ENCODE measurements at places on chromosomes 4 and X. TPM values are rescaled to one million over a fixed set of nuclear protein-coding genes. Genes with fewer than 3 reads are reported as not detected.

DNA sequence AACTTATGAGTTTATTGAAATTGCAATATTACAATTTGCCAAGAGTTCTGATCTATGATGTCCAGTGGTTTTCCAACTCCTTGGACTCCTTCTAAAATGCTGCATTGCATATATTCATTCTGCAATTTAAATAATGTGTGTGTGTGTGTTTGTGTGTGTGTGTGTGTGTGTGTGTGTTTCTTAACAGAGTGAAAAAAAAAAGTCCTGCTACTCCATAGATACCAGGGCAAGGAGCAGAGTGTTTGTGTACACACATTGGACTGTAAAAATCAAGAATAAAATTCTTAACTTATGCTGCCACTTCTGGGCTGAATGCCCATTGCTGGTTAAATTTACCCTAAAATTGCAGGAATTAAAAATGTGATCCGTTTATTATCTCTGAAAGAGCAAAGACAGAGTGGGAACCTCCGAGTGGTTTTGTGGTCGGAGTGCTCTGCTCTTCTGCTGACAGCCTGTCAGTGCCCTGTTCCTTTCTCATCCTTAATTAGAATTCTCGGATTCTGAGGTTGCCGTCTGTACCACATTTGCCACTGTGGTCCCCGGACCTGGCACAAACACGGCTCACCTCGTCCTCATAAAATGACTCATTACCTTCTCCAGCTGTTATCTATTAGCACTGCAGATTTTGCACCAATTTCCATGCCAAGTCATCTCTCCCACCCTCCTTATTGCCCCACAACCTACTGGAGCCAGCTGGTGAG, 355.5 kb downstream of the KCNIP4 start:
- no peak for DNase-seq

DNA sequence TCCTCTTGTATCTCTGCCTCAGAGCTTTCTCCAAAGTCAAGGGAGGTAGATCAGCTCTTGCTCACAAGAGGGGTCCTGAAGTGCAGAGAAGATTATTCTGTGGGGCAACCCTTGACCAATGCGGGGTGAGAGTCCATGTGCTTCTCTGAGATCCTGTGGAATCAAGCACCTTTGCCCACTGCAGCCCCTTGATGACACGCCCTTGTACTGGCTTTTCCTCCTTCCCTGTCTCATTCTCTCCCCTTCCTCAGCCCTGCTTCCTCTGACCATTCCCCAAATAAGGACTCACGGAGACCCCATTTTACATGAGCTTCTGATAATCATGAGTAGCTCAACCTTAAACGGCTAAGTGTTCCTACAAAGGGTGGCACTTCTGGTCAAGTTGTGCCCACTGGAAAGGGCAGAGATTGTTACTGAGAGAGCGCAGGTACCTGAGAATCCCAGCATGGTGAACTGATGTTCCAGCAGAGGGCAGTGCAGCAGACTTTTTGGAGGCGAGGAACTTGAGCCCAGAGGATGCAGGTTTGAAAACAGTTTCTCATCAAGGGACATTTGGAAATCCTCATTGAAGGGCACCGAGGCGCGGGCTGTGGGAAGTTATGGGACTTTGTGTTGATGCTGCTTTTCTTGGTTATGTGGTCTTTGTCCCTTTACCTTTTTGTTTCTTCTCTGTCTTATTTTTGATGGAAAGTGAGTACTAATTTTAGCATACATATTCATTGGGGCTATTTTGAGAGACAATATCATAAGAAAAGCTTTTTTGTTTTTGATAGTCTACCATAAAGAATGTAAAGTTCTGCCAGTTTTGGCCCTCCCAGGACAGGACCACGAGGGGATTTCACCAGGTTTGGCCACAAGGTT, 201.3 kb downstream of the RBM46 start:
- no peak for DNase-seq

DNA sequence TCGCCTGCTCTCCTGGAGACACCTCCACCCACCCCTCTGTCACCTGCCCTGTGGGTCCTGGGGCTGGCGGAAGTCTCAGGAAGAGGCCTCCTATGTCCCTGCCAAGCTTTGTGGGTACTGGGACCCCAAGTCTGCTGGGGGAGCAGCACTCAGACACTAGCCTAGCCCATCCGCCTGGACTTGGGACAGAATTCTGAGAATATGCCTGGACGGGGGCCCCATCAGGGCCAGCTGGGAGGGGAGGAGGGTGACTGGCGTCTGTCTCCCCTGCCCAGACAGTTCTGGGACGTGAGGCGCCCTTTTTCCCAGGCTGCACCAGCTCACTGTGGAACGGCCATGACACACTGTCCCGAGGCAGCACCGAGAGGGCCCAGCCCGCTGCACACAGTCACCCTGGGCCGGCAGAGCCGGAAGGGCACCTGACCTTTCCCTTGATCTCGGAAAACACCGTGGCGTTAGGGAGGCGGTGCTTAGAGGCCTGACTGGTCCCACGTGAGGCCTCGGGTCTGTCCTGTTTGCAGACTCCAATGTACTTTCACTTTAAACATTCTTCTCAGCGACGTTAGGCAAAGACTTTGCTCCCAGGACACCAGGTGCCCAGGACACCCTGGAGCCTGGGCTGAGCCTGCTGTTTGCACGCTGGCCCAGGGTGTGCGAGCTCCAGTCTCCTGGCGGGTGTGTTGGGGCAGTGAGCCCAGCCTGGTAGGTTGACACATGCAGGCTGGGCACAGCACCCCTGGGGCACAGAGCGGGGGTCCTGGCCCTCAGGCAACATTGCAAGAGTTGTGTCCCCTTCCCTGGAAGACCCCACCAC, 700 bp downstream of the SLC26A1 start:
- no peak for DNase-seq

DNA sequence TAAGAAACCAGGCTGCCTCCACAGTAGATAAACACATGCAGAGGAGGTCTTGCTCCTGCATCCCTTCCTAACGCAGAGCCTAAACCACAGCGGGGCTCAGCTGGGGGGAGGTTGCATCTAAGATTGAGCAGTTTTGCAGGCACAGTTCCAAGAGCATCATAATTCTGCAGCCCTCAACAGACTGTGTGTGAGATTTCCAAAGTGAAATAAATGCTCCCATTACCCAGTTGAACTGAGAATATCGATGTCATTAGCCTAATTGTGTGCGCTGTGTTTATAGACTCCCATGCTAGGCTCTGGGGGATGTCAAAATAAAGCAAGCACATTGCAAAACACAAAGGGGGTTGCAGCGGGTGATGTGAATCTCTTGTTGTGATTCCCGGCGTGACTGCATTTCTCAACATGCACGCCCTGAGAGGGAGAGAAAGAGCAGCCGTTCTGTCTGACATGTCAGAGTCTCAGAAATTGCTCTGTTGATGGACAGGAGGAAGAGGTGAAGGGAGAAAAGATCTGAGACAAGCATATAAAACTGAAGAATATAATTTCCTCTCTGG, 150.0 kb upstream of the PSAPL1 start:
- DNase-seq, result no peak

DNA sequence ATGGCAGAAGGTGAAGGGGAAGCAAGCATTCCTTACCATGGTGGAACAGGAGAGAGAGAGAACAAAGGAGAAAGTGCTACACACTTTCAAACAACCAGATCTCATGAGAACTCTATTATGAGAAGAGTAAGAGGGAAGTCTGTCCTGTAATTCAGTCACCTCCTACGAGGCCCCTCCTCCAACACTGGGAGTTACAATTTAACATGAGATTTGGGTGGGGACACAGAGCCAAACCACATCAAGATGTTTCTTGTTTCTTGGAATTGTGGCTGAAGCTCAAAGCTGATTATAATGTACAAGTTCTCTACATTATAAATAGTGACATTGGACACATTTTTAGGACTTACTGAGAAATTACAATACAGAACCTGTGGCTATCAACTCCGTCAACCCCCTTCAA, 29.5 kb upstream of the TAPT1 start:
- DNase-seq, result no peak

PRICKLE3 gene
- 3.6 TPM for polyA plus RNA-seq

G6PD gene
- 11.1 TPM for polyA plus RNA-seq

USP51 gene
- polyA plus RNA-seq, result 3.5 TPM

BTK gene
- 1.6 TPM for polyA plus RNA-seq

Measured in forelimb muscle (tissue), 1 donor.